ENCODE measurements at places on chromosomes 4 and X.

DNA sequence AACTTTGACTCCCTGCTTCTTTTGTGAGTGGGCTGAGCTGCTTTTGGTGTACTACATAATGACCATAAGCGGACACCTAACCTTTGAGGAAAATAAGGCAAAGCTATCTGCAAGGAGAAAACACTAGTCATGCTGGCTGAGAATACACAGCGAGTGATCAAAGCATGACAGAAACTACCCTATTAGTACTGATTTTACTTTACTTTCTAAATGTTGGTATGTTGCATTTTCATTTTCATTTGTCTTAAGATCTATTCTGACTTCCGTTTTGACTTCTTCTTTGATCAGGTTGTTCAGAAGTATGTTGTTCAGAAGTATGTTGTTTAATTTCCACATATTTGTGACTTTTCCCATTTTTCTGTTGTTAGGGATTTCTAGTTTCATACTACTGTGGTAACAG, 361.1 kb downstream of the TRAM1L1 start:
- no peak for DNase-seq

DNA sequence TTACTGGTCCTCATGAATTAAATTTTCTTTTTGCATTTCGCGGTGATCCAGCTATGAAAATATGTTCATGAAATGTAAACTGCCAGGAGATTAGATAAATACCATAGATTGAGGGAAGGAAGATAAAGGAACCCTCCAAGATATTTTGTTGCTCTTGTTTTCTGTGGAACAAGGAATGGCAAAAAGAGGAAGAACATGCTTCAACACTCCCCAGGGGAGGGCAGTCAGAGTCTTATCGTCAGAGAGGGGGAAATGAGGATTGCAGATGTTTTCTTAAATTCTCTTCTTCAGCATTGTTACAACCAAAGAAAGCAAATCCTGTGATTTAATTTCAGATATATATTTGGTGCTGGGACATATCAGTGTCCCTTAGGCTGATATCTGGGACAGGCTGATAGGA, 9.5 kb upstream of the SFRP2 start:
- no peak for DNase-seq

GRCh38 chr4:37903901-37904300, 13.0 kb downstream of the TBC1D1 start:
- DNase-seq = no peak

DNA sequence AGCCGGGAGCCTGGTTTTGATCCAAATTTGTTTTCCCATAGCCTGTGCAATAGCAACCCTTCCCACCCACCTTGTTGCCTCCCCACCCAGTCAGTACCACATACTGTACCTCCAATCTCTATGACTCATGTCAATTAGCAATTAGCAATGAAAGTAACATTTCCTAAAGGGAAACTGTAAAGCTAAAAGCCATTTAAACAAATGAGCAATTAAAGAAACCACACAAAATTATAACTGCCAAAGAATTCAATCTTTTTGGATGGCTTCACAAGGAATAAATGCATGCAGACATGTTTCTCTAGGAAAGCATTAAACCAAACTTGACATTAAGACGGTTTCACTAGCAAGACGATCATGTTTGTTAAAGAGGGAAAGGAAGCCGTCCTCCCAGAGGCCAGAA, 169.0 kb upstream of the MAP3K15 start:
- DNase-seq = no peak

DNA sequence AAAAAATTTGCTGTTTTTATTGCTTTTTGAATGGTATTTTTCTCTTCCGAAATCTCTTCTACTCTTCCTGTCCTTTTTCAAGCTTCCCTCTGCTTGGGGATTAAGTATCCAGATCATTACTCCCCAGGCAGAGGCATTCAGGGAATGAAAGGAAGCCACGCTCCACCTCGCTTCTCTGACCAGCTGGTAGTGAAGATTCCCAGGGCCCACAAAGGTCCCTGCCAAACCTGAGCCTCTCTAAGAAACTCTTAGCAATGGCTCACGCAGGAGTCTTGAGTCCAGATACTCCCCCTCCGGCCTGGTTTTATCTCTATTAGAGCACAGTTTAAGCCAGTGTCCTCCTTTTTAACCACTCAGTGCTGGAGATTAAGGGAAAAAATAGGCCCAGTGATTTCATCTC, 51.4 kb upstream of the SOD3 start:
- DNase-seq = no peak

DNA sequence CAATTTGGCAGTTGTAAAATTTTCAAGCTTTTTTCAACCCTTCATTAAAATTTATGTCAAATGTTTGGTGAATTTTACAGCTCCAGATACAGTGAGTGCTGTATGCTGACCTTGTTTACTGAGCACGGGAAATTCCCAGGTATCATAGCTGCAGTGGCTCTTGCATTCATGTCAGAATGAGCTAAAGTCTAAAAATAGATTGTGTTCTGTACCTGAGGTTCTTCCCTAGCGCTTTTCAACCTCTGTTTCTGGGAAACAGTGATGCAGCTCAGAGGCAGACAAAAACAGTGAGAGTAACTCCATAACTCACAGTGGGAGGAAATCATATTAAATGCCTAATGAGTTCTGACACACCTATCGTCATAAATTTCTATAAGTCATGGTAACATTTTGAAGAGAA, 393.8 kb upstream of the GNPDA2 start:
- DNase-seq = no peak

DNA sequence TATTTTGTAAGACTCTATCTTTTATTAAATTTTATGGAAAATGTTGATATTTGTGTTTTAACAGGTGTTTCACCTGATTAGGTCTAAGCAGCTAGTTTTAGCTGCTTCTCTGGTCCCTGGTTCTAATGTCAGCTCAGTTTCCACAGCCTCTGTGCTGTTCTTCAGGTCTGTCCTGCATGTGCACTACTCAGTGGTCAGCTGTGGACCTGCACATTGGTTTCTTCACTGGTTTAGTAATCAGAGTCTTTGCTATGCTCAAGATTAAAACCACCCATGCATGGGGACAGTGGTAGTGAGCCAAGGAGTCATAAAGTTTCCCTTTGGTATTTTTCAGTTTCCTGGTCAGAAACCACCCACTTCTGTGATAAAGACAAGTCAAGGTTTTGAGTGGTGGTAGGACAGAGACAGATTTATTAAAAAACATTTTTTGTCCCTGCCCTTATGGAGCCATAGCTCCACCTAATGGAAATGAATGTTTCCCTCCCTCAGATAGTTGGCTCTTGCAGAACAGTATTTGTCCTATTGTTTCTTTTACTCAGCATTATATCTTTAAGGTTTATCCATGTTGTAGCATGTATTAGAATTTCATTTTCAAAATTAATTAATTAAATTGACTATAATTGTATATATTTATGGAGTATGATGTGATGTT, 36.8 kb upstream of the VBP1 start:
- no peak for DNase-seq

GRCh38 chrX:150503898-150504219, 64.6 kb upstream of the MTM1 start:
- no peak for DNase-seq

DNA sequence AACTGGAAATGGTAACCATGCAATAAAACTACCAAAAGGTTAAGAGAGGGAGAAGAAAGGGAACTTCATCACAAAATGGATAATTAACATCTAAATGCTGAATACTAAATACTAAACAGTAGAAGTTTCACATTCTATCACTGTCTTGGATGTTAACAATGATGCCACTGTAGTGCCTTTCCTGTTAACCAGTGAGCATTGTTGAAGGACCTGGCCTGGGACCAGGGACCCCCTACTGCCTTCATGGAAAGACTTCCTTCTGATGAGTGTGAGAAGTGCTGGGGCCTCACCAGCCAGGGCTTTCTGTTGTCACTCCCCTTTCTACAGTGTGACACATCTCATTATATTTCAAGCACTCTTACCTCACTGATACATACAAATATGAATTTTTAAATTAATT, 739.3 kb upstream of the FTHL17 start:
- DNase-seq = no peak

GRCh38 chrX:42930951-42931350, 153.0 kb upstream of the PPP1R2C start:
- no peak for DNase-seq

DNA sequence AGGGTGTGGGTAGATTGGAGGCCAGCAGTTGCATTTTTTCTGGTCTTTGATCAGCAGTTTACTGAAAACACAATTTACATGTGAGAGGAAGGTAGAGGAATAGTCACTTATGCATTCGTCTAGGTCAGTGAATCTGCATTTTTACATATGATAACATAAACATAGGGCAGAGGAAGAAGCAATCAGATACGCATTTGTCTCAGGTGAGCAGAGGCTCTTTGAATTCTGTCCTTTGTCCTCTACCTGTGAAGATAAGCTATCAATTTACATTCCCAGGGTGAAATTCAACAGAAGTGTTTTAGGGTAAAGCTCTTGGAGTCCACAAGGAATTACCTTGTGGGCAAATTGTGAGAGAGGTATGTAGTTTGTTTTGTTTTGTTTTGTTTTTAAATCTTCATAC, 306.5 kb downstream of the MAGEB5 start:
- DNase-seq = no peak

- DNase-seq = no peak
Measured at GRCh38 chr4:22643952-22644351, 48.8 kb upstream of the GBA3 start.

DNA sequence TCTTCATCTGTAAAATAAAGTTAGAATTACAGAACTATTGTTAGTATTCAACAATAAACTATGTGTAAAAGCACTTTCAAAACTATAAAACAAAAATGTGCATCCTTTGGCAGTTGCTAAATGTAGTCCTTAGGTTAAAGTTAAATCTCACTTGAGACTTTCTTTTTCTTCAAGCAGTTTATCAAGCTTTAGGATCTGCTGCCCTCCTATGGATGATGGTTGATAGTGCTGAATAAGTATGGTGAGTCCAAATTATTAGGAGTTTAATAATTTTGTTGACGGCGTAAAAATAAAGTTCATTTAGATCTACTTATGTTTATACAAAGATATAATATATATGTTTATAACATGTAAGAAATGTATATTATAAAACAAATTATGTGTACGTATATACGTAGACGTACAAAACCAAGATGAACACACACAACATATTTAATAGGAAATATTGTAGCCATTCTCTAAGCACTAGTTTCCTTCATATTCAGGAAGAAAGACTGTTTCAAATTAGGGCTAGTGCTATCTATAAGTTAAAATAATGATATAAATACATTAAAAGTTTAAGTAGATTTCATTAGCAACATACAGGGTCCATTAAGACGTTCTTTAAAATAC, 22.3 kb downstream of the UGT2A2 start:
- DNase-seq = no peak

DNA sequence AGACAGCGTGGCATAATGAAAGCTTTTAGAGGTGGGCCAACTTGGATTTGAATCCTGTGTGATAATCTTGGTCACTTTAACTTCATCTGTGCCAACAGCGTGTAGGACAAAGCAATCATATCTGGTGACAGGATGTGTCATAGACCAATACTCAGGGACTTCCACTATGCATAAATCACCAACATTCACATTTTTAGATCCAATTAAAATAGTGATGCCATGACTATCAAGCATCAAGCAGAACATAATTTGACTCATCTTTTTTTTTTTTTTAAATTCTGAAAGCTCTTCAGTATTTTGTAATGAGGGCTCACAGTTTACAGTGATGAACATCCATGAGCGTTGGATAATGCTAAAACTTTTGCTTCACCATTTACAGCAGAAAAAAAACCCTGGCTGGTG, 27.3 kb upstream of the RAPGEF2 start:
- no peak for DNase-seq

GRCh38 chrX:2889045-2889605, 40.0 kb downstream of the ARSD start:
- no peak for DNase-seq

- DNase-seq = no peak
Measured at GRCh38 chr4:182286931-182287330, 43.7 kb downstream of the TENM3 start.

- no peak for DNase-seq
Measured at GRCh38 chrX:110414679-110415439, 56.2 kb downstream of the RTL9 start.

- DNase-seq = no peak
Measured at GRCh38 chr4:54902271-54902670, 223.1 kb downstream of the KDR start.

GRCh38 chr4:113783701-113784100, 22.2 kb upstream of the CAMK2D start:
- DNase-seq = no peak

DNA sequence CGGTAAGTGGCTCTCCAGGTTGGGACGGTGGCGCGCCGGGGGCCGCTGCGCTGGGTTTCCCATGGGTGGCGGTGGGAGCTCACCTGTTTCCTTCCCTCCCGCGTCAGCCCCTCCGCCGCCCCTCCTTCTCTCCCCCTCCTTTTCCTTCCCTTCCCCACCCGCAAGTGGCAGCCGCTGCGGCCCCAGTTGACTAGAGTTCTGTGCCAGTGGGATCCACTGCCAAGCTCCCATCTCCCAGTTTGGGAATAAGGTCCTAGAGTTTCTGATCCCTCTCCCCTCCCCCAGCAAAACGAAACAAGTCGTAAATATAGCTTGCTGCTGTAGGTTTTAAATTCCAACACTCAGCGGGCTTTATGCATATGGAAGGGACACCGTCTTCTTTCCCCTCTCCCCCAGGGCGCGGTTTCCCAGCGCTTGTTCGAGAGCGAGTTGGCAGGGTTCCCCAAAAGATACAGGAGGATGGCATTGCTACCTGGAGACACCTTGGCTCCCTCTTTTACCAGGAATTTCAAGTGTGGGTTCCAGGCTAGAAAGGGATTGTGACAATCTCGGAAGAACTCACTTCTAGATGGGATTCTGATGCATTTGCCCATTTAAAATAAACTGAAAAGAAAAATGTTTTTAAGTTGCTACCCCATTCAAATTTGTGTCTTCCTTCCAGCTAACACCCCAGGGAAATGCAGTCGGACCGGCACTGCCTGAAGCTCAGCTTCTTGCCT, 1.2 kb downstream of the TLL1 start:
- DNase-seq = no peak

DNA sequence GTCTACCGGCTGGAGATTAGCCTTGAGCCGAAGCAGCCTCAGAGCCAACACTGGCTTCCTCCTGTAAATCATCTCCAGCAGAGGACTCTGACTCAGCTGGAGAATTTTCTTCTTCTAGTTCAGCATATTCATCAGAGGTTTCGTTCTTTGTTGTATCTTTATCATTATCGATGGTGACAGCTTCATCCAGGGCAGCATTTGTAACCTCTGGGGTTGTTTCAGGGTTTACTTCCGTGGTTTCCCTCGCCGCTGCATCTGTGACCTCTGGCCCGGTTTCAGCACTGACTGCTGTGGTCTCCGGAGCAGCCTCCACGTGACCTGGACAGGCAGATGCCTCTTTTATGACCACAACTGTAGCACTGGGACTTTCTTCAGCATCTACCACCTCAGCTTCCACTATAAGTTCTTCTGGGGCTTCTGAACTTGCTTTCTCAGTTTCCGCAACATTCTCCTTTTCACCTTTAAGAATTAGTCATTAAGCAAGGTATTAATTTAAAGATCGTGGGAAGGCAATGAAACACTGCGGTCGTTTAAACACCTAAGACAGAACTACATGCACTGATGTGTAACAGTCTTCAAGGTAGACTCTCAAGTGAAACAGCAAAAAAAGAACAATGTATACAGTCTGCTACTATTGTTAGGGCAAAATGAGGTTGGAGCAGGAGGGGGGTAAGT, 13.3 kb downstream of the MGARP start:
- DNase-seq = peak; percentile 70
